ENCODE measurements at places on chromosomes 11 and 22. TPM values are rescaled to one million over a fixed set of nuclear protein-coding genes. Genes with fewer than 3 reads are reported as not detected.

DNA sequence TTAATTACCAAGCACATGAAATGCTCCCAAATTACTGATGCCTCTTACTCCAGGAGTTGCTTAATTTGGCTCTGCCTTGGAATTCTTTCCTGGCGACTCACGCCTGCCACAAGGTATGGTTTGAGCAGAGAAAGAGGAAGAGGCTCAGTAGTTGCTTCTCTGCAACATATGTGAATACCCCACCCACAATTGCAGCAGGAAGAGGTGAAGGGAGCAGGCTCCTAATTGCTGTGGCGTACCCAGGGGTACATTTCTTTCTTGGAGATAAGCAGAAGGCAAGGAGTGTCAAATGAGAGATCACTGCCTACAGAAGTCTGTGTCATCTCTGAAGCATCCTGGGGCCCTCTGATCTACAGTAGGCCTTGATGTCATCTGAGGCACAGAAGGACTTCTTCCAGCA lies 10.6 kb upstream of the NNMT start:
- DNase-seq = no peak

DNA sequence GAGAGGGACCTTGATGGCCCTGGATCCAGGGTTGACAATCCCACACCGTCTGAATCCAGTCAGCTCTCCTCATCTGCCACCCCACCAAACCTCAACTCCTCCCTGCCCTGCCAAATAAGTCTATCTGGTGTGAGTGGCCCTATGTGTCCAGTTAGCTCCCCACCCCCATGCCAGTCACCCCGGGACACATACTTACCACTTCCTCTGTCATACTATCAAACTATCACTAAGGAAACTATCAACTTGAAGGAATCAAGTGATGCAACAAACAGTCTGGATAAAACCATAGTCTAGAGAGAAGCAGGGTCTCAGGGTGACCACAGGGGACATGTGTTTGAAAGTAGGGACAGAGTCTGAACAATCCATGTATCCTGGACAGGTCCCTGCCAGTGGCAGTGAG lies 13.2 kb upstream of the CSF2RB start:
- peak; percentile 14 for DNase-seq

DNA sequence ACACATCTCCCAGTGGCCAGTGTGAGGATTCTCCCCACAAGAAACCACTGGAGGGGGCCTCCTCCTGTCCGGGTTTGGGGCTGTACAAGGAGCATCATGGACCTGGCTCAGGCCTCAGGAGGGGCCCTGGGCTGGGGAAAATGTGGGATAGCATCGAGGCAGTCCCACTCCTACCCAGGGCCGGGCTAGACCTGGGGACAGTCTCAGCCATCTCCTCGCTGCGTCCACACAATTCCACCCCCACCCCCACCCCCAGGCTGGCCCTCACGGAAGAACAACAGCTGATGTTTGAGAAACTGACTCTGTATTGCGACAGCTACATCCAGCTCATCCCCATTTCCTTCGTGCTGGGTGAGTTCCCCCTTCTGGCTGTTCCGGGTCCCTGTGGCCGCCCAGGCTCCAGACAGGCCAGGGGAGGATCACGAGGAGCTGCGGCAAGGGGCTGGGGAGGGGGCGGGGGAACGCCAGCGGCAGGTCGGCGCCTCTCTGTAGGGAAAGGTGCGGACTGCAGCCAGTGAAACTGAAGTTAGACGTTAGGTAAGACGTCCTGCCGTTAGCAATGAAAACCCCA lies 4.8 kb downstream of the BEST1 start:
- DNase-seq = peak; percentile 75

The LAYN gene
- 0.27 TPM for total RNA-seq

The TMPRSS13 gene
- total RNA-seq = 0.54 TPM

Measured in hematopoietic multipotent progenitor cell (in vitro differentiated cells).